ENCODE measurements at places on chromosomes 12 and 14.

- no peak for DNase-seq
These were observed 255.9 kb downstream of the KCNC2 start for GRCh38 chr12:74953697-74954096.

DNA sequence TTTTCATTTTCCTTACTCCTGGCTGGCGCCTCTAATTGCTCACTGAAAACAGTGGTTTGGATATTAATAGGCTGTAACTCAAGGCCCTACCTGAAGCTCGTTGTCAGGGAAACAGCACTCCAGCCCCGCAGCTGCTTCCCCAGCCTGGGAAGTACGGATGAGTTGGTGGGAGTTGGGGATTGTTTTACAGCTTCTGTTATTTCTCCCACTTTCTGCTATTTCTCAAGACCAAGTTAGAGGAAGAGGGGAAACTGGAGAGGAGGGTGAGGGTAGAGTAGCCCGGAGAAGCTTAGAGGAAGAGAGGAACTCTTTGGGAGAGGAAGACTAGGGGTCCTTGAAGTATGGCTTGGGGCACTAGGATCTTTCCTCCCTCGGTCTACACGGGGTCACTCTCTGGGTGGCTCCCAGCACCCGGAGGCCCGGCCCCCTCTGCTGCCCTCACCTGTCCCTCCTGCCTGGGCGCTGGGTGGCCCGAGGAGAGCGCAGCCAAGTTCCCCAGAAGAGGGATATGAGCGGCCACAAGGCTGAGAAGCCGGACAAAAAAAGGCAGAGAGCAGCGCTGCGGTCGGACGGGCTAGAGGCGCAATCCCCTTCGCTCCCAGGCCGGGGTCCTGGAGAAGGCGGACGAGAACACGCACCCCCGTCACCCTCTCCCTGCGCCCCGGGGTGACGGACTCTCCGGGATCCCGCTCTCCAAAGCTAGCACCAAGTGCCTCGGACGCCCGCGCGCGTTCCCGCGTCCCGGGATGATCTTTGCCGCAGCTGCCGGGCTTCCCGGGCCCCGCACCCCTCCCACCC is 671 bp downstream of the SPTB start:
- DNase-seq: no peak

- DNase-seq: no peak
These were observed 59.1 kb downstream of the RASSF3 start for GRCh38 chr12:64669270-64669842.

DNA sequence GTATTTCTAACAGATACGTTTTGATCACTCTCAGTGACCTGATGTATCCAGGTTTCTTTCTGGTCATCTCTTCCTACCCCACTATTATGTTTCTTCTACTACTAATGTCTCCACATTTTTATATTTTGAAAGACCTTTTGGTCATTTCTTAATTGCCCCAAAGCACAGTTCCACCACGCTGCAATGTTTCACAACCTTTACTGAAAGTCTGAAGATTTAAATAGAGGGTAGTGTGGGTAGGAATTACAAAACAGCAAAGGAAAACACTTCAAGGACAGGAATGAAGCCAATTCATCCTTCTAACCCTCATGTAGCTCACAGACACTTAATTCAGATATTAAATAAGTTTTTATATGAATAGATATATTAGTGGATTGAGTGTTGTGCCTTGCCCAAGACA is 36.1 kb upstream of the SLC16A7 start:
- no peak for DNase-seq

DNA sequence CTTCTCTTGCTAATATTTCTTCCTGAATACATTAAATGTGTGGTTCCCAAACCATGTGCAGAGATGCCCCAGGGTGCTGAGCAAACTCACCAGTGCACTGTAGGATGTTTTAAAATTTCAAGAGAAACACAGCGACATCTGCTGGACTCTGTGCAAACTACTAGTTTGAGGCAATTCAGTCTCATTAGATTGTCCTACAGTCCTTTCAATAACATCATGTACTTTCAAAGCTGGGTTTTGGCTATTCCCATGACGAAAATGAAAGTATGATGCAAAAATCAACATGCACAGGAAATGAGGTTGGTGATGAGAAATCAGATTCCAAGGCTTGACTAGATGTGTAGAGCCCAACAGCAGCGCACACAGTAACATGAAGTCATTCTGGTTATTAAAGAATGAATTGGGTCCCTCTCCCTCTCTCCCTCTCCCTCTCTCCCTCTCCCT is 66.3 kb downstream of the CLIP1 start:
- no peak for DNase-seq

GRCh38 chr12:100721169-100721568 is 73.4 kb upstream of the ANO4 start:
- DNase-seq: no peak

DNA sequence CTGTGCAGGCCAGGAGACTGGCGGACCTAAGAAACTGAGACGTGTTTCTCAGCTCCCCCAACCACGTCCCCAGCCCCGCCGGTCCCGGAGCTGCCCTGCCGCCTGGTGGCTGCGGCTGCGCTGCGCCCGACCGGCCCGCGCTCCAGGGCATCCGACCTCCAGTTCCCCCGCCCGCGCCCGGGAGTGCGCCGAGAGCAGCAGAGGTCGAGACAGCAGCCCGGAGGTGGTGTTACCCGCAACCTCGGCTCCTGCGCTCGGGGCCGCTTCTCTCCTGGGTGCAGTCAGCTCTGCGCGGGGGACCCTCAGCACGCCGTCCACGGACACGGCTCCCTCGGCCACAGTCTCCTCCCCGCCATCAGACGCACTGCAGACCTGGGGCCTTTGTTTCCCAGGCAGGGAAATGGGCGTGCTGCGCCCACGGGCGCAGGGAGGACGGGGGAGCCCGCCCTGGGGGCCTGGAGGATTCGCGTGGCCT is 21.6 kb upstream of the GPR132 start:
- DNase-seq: no peak

- no peak for DNase-seq
These were observed 43.2 kb downstream of the DUSP16 start for GRCh38 chr12:12519354-12519998.

DNA sequence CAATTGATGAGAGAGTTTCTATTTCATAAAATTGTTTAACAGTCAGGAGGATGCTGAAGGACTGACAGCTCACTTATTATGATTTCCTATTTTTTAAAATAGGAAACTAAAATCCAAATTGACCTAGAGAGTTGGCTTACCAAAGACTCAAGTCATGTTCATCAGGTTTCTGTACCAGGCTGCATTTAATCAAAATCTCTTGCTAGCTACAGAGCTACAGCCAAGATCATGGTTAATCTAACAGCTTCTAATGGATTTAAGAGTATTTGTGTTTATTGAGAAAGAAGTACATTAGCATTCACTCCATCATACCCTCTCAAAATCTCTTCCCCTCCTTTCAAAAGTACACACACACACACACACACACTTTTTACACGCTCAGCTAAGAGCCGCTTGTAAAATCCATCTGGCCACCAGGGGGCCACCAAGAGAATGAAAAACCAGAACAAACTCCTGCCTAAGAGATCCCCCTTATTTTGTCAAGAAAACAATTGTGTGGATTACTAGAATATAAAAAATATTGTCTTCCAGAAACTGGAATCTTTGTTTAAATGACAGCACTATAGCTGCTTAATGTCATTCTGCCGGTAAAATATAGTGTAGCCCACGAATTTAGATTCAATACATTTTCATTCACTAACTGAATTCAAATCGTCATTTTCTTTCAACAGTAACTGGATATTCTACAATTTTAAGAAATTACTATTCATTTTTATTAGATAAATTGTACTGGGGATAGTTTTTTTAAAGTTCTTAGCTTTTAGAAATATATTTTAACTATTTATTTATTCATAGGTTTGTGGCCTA is 334.0 kb downstream of the BTG1 start:
- DNase-seq: no peak

- no peak for DNase-seq
These were observed 218.3 kb downstream of the AACS start for GRCh38 chr12:125283521-125283920.

DNA sequence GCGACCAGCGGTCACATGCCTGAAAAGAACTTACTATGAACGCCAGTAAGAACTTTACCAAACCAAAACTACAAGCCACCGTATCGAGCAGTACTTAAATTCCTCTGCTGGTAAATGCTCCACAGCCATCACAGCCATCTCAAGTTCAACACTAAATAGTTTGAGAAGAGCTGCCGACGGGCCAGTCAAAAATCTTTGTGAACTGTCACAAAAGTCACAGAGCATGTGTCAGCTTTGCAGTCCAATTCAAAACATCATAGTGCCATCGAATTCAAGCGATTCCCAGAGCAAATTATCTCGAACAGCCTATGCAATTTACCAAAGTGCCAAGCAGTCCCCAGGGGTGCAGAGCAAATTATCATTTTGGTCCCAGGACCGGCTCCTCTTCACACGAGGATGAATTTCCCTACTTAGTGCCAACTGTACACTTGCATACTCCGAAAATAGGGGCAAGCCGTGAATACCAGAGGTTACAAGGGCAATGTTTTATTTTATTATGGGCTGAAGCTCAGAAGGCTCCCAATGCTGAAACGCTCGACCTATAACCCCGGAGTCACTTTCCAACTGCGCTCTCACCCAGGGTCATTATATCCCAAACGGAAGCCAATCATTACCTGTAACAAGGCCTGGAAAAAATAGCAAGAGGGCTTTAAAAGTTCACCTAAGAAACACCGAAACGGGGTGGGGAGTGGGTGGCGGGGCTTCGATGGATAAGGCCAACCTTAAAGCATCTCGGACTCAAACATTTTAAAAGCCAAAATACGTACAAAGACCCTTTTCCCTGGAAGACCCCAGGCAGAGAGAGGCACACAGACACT is 1.1 kb downstream of the LRP6 start:
- no peak for DNase-seq

- DNase-seq: no peak
These were observed 36.6 kb upstream of the CLMN start for GRCh38 chr14:95356245-95356869.

- DNase-seq: no peak
These were observed 1133.2 kb upstream of the TMEM132C start for GRCh38 chr12:127133675-127134335.

GRCh38 chr12:124077701-124078100 is 104.7 kb downstream of the ZNF664 start:
- DNase-seq: no peak

DNA sequence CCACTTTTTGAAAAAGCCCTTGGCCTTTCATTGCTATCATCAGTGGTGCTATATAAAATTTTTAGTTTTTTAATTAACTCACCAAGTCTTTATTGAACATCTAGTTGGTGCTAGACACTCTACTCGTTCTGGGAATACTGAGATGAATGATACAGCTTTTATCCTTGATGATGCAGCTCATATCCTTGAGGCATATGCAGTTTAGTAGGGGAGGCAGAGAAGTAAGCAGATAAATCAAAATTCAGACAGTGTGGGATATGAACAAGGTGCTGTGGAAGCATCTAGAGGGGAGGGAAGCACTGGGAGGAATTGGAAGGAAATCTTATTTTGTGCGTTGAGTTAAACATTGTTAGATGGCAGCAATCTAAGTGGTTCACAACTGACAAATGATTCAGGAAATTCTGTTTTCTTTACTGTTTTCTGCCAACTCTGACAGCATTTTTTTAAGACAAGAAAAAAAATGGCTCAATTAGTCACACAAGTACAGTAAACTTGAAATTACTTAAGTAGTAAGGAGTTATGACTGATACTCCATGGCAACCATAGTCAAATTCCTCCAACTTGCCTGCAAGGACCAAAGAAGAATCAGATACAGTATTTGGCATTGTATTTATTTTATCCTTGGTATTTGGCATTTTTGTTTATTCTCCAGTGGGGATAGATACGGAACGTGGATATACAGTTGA is 119.2 kb downstream of the TMTC2 start:
- DNase-seq: no peak
